ENCODE measurements at places on chromosomes 1 and 21.

DNA sequence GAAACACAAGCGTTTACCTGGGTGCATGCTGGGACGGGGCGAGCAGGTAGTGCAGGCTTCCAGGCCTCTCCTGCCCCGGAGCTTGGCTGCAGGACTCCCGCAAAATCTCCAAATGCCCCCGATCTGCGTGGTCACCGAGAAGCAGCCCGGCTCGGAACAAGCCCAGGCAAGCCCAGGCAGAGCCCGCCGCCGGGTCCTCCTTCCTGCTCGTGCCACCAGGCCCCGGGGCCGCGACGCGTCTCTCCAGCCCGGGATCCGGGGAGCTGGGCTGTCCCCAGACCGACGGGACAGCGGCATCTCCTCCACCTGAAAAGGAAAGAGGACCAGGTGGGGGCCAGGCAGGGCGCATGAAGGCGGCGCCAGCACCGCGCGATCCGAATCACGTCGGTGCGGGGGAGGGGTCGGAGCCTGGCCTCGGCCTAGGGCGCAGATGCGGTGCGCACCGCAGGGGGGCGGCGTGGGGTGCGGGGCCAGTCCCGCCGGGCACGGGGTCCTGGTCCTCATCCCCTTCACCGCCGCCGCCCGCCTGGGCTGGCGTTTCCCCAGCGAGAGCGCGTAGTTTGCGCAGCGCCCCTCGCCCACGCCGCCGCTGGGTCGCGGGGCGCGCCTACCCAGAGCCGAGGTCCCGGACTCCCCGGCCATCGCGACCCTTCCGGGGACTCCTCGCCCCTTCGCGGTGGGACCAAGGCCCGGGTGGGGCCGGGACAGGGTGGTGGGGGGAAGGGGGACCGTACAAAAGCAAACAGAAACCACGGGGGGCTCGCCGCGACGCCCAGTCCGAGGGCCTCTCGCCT is 52.4 kb upstream of the H6PD start:
- DNase-seq: peak; percentile 78

DNA sequence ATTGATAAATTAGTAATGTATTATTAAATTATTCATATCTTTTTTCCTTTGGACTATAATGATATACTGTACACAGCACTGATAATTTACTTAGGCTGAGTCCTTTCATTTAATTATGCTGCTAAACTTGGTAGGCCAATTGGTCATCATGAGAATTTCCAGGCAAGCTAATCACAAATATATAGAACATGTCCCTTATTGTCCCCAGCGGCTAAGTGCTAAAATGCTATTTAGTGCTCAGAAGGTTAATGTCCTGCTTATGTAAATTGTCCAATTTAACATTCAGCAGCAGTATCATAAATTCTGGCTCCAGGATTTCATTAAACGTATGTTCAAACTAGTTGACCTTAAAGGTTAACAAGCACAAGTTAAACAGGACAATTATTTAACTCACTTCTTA is 30.0 kb upstream of the RRP15 start:
- DNase-seq: no peak

DNA sequence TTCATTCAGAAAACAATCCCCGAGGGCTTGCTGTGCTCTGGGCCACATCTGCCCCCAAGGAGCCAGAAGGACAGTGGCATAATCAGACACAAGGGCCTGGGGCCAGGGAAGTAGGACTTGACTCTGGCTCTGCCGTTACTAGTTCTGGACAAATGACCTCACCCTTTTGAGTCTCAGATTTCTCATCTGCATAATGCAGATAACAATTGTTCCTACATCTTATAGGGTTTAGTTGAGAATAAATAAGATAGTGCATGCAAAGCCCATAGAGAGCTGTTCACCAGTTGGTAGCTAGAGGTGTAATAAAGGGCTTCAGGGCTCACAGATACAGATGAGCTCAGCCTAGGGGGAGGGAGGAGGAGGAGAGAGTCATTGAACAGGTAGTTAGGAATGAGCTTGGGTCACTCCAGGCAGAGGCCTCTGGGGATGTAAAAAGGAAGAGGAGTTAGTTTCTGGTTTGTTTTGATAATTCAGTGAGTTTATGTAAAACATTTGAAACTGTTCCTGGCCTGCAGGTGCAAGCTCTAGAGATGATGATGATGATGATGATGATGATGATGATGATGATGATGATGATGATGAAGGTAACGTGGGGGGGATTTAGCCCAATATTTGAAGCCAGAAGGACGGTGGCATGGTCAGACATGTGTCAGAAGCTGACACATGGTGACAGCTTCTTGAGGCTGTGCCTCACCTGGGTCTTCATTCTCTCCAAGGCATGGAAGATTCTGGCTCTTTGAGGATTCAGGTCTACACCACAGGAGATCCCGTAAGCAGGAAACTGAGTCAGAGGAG is 858 bp downstream of the LACTBL1 start:
- peak; percentile 66 for DNase-seq

- DNase-seq: no peak
Measured at GRCh38 chr21:46079352-46080170, 18.4 kb upstream of the COL6A2 start.

DNA sequence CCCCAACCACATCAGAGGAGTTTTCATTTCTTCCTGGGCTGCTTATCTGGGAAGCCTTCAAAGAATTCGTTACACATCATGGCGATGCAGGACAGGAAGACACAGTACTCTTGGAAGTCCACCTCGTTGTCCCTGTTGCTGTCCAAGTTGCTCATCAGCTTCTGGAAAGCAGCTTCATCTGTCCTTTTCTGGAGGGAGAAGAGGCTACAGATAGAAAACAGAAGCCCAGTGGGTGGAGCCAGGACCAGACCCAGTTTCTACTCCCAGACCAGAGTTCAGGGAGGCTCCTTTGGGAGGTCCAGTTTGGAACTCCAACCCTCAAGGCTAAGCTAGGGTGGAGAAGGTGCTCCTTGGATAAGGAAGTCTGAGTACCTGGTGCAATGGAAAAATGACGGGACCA is 1.9 kb downstream of the S100A4 start:
- DNase-seq: no peak

DNA sequence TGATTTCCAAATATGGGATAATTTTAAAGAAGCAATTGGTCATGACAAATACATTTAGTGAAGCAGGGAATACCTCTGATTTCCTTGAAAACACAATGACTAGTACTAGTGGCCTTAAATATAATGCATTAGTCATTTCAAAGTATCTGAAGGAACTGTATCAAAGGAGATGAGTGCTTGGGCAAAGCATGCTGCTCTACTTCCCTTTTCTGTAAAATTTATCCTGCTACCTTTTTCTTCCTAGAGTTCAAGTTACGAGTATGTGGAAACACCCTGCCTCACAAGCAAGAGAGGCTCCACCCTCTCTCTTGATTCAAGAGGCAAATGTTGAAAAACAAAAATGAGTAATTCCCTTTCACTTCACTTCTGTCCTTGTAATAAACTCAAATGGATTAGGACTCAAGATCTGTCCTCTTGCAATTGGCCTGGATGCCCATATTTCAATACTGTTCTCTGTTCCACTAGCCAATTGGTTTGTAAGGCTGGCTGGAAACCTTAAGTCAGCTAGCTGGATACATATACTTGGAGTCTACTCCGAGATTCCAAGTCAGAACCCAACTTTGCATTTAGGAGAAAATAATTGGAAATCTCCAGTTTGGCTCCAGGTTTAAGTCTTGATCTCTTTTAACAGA is 92.5 kb downstream of the CDC42BPA start:
- DNase-seq: peak; percentile 93

GRCh38 chr1:91070298-91070697 is 48.5 kb upstream of the ZNF644 start:
- DNase-seq: no peak

GRCh38 chr1:175478217-175478616 is 265.2 kb downstream of the TNR start:
- DNase-seq: no peak

DNA sequence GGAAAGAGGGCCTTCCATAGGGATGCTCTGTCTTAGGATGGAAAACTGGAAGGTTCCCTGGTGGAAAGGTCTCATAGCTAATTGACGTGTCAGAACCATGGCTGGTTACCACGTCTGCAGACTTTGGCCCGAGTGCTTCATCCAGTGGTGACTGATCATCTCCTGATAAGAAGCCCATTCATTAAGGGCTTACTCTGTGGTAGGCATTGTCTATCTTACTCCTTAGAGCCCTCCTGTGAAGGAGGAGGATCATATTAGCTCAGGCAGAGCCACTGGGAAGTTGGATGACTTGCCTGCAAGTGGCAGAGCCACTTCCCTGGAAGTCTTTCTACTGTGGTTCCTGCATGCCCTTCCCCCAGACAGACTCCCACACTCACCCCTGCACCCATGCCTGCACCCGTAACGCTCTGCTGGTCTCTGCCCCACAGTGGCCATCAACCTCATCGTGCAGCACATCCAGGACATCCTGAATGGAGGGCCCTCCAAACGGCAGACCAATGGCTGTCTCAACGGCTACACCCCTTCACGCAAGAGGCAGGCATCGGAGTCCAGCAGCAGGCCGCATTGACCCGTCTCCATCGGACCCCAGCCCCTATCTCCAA is 79.9 kb downstream of the UCK2 start:
- no peak for DNase-seq

DNA sequence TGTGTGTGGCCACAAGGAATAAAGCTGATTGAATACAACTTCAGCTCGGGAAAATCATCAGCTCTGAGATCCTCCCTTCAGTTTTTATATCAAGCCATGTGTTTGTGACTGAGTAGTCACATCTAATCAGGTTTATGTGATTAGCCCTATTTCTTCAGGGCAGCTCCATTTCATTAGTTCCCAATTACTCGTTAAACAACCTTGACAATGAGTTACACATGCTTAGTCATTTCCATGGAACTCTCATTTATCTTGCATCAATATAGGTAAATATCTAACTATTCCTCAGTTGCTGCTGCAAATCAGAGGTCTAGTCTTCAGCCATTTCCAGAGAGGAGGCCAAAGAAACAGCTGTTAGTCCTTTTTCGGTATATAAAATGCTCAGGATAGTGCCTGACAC is 16.3 kb downstream of the CRB1 start:
- peak; percentile 31 for DNase-seq

GRCh38 chr1:27536010-27536757 is 46.2 kb upstream of the WASF2 start:
- no peak for DNase-seq

GRCh38 chr1:32636914-32637645 is 13.3 kb downstream of the ZBTB8OS start:
- peak; percentile 73 for DNase-seq

- DNase-seq: peak; percentile 67
Measured at GRCh38 chr1:86914998-86915736, 732 bp downstream of the HS2ST1 start.

GRCh38 chr21:30874526-30874925 is 6.9 kb downstream of the KRTAP11-1 start:
- no peak for DNase-seq

Data from epithelial cell of esophagus (primary cell).